Regular cardiac myocyte (primary cell): ENCODE measurements at places on chromosomes 7 and 10. TPM values are rescaled to one million over a fixed set of nuclear protein-coding genes. Genes with fewer than 3 reads are reported as not detected.

CRYGN gene
- 0.56 TPM in 1 of 2 replicates, not detected in the other for total RNA-seq

GLI3 gene
- 1.4 and 3.3 TPM in 2 replicates for total RNA-seq

C7orf57 gene
- not detected in 2 replicates for total RNA-seq

NOLC1 gene
- total RNA-seq = 22.3 and 75.9 TPM in 2 replicates

OR2A12 gene
- not detected in 2 replicates for total RNA-seq
